Dorsolateral prefrontal cortex (tissue), 122 donors: ENCODE measurements at places on chromosomes 16 and 17.

DNA sequence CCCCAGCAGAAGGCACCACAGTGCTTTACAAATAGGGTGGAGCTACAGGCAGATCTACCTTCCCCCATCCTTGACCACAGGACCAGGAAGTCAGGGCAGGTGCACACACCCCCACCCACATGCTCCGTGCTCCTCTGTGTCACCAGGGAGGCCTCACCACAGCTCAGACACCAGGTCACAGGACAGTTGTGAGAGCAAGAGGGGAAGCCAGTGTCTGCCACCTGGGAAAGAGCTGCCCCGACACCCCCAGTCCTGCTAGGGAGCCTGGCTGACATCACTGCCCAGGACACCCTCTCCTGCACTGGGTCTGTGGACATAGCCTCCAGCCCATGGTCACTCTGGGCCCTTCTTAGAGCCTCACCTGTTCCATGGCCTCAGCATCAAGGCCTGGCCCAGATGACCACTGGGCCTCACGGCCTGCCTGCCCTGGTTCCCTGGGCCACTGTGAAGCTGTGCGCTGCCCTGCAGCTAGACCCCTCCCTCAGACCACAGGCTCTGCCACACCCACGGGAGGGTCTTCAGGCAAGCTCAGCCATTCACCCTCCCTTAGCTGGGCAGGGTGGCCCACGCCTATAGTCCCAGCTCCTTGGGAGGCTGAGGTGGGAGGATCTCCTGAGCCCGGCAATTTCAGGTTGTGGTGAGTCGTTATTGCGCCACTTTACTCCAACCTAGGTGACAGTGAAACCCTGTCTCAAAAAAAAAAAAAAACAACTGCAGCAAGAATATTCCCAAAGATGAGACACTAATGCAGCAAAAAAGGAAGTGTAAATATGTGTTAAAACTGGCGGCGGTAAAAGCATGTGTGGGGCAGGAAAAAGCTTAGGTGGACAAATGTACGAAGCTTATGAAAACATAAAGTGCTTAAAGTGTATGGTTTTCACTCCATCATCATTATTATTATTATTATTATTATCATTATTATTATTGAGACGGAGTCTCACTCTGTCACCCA, 14.2 kb downstream of the POLR3K start:
- no peak for DNase-seq

- no peak for DNase-seq
Measured at GRCh38 chr16:68992521-68992920, 112.9 kb upstream of the HAS3 start.

- no peak for DNase-seq
Measured at GRCh38 chr17:9223531-9223930, 202.2 kb downstream of the NTN1 start.

DNA sequence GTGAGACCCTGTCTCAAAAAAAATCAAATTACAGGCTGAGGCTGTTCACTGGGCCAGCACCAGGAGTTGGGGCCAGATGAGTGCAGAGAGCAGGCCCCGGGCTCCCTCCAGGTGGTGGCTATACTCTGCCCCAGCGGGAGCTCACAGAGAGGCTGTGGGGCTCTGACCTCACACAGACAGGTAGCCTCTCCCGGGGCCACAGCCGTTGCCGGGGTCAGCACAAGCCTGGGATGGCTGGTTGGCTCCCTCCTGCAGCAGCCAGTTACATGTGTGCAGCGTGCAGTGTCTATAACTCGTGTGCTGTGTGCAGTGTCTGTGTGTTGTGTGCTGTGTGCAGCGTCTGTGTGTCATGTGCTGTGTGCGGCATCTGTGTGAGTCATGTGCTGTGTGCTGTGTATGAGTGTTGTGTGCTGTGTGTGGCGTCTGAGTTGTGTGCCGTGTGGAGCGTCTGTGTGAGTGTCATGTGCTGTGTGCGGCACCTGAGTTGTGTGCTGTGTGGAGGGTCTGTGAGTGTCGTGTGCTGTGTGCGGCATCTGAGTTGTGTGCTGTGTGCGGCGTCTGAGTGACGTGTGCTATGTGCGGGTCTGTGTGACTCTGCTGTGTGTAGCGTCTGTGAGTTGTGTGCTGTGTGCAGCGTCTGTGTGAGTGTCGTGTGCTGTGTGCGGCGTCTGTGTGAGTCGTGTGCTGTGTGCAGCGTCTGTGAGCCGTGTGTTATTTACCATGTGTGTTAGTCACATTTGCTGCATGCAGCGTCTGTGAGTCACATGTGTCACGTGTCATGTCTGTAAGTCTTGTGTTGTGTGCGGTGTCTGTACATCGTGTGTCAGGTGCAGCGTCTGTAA, 20.9 kb downstream of the MAPK8IP3 start:
- DNase-seq = no peak

GRCh38 chr17:77379065-77379428, 238.3 kb downstream of the SEC14L1 start:
- no peak for DNase-seq

DNA sequence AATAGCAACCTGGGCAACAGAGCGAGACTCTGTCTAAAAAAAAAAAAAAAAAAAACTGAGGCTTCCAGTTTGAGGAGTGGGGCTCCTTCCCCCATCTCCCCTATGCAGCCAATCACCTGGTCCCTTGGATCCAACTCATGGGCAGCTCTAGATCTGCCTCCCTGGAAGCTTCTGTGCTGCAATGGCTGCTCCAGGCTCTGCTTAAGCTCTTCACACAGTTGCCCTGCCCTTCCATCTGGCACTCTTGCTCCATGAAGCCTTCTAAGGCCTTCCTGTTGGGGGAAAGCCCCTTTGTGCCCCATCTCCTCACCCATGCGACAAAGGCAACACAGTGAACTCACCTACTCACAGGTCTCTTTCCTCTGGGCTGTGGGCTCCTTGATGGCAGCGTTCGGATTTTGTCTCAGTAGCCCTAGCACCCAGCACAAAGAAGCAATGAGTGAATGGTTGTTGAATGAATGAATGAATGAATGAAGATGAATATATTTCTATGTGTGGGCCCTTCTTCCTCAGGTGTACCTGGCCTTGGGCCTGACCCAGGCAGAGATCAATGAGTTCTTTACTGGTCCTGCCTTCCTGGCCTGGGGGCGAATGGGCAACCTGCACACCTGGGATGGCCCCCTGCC, 1.9 kb downstream of the NAGLU start:
- no peak for DNase-seq

DNA sequence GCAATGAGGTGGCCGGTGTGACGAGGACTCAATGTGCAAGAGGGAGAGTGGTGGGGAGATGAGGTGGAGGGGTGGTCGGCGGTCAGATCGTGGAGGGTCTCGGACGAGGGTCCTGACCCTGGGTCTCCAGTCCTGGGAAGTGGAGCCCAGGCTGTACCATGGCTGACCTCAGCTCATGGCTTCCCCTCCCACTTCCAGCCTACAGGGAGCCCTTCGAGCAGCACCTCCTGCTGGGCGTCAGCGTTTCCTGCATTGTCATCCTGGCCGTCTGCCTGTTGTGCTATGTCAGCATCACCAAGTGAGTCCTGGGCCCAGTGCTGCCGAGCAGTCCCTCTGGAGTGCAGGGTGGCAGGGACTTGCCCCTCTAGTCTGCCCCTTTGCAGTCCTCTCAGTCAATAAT, 41.8 kb downstream of the IL4R start:
- no peak for DNase-seq

- DNase-seq = no peak
Measured at GRCh38 chr17:54927525-54927924, 26.9 kb downstream of the TOM1L1 start.

GRCh38 chr16:29743475-29743826, 2.3 kb downstream of the C16orf54 start:
- no peak for DNase-seq

DNA sequence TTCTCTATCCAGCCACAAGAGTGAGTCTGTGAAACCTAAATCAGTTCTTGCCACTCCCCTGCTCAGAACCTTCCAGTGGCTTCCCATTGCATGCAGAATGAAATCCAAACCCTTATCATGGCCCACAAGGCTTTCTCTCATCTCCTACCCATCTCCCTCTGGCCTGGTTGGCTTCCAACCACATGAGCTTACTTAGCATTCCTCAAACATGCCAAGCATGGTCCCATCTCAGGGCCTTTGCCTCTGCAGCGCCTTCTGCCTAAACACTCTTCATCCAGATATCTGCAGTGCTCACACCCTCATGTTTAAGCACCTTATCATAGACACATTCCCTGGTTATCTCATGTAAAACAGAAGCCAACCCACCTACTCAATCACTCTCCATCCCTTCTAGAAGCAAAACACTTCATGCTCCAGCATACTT, 15.5 kb downstream of the TK2 start:
- no peak for DNase-seq

GRCh38 chr16:29962344-29962994, 590 bp downstream of the TMEM219 start:
- DNase-seq = no peak
